ENCODE measurements at places on chromosomes 7 and 10.

- DNase-seq: peak; percentile 15
Measured at GRCh38 chr7:14598978-14599377, 303.6 kb downstream of the DGKB start.

- no peak for DNase-seq
Measured at GRCh38 chr10:132382231-132382922, 14.6 kb upstream of the PWWP2B start.

DNA sequence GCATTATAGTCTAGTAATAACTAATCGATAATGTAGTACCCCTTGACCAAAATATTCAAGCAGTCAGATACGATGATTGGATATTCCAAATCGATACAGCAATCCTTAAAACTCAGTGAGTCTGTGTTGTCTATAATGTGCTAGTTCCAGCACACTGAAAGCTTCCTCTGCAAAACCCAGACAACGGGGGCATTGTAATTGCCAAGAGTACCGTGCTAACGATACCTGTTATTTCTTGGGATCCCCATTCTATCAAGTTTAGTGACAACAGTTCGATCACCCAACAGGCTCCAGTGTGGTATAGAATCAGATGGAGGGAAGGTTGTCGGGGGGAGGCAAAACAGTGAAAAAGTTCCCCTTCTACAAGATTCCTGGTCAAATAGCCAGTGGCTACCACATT lies 865 bp downstream of the ZNF438 start:
- no peak for DNase-seq

- DNase-seq: no peak
Measured at GRCh38 chr7:16891874-16892643, 10.3 kb upstream of the AGR3 start.

GRCh38 chr7:155728116-155728515 lies 83.7 kb downstream of the RBM33 start:
- DNase-seq: no peak

DNA sequence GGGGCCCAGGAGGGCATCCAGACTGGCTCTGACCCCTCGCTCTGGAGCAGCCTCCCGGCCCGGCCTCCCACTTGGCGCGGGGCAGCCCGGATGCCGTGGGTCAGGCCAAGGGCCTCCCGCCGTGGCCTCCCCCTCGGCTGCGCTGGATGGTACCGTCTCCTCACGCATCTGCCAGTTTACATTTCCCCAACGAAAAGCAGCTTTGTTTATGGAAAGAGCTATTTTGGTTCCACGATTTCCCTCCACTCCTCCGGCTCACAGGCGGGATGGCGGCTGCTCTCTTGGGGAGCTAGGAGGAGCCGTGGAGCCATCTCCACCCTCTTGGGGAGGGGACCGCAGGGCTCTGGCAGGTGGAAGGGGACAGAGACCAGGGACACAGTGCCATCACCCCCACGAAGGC lies 93.2 kb upstream of the MYL10 start:
- no peak for DNase-seq

GRCh38 chr7:138752518-138753149 lies 45.2 kb upstream of the TMEM213 start:
- no peak for DNase-seq

- DNase-seq: no peak
Measured at GRCh38 chr7:70353330-70353945, 755.2 kb downstream of the AUTS2 start.

DNA sequence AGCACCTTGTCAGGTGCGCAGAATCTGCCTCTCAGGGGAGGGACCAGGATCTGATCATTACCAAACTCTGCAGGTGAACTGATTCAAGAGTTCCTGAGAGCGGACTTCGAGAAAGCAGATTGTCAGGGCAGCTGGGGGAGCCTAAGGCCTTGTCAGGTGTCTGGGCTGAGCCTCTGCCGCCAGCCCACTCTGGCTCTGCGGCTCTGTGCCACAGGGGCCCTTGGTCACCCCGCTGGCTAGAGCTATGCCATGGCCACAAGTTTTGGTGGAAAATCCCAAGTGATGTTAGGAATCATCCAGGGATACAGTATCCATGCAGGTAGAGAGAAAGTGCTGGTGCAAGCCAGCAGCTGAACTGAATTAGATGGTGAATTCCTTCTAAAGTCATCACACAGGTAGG lies 4.2 kb downstream of the ADAMTS14 start:
- DNase-seq: no peak

DNA sequence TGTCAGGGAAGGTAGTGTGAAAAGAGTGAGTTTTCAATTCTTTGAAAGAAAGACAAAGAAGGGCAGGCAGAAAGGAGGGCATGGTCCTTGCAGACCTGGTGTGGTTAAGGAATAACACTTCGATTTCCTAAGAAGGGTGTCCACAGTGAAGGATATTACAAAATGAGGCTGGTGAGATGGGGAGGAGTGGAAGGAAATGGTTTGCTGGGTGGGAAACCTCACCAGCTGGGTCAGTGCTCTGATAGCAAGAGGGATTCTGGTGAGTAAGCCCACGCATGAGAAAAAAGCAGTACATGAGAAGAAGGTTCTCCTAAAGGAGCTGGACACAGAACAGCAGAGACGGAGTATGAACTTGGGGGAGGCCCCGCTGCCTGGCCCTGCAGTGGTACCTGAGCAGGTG lies 230.6 kb upstream of the PLXNA4 start:
- DNase-seq: no peak

DNA sequence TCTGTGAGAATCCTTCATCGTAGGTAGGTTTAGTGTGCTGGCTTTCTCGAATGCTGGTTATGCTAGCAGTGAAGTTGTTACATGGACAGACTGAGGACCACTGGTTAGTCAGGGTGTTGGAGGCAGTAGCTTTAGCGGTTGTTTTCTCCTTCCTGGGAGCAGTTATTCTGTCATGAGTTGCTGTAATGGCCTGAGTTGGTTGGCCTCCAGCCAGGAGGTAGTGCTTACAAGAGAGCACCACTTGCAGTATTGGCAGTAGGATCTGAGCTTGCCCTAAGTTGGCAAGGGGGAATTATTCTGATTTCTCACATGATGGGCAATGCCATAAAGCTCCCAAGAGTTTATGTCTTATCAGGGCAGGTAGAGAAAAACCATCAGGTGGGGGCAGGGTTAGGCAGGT lies 58.0 kb downstream of the IPMK start:
- DNase-seq: peak; percentile 39

GRCh38 chr7:90474284-90475210 lies 5.1 kb downstream of the PTTG1IP2 start:
- peak; percentile 91 for DNase-seq

DNA sequence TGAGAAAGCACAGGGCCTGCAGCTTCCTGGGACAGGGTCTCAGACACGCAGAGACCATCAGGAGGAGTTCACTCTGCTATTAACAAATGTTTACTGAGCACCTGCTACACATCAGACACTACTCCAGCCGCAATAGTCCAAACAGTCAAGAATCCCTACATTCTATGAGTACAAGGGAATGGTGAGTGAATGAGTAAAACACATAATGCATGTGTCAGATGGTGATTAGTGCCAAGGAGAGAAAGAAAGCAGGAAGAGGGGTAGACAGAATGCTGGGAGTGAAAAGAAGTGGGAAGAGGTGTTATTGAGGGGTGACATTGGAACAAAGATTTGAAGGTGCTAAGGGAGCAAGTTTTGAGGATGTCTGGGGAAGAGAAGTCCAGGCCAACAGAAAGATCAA lies 634.2 kb upstream of the GALNT17 start:
- no peak for DNase-seq

GRCh38 chr7:87480386-87480785 lies 4.9 kb upstream of the ABCB4 start:
- peak; percentile 55 for DNase-seq

DNA sequence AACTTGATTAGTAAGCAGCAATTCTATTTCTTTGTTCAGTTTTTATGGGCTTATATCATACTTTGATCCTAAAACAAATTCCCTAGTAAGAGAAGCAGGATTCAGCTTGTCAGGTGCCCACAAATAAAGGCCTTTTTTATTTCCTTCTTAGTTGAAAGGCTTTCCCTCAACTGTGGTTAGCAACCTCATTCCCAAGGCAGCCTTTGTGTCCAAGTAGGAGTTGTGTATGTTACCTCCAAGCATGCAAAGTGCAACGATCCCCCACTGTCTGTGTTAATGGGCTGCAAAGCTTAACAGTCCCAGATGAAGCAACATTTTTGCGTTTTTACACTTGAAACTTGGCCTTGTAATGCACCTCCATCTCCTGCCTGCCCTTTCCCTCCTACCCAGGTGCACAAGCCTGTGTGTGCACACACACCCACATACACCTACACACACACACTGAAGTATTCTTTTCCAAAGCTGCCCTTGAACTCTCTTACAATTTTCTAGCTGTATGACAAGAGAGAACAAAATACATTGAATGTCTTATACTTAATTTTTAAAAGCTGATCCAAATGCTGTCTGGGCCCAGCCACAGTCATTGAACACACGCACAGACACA lies 278.2 kb downstream of the SNX13 start:
- DNase-seq: peak; percentile 40
